HuH-7 (cell line): ENCODE measurements at places on chromosomes 16 and 17.

GRCh38 chr16:56610017-56610608 is 1.7 kb downstream of the MT2A start:
- no peak for DNase-seq

GRCh38 chr17:1413281-1413791 is 13.3 kb upstream of the YWHAE start:
- peak; percentile 39 for DNase-seq

DNA sequence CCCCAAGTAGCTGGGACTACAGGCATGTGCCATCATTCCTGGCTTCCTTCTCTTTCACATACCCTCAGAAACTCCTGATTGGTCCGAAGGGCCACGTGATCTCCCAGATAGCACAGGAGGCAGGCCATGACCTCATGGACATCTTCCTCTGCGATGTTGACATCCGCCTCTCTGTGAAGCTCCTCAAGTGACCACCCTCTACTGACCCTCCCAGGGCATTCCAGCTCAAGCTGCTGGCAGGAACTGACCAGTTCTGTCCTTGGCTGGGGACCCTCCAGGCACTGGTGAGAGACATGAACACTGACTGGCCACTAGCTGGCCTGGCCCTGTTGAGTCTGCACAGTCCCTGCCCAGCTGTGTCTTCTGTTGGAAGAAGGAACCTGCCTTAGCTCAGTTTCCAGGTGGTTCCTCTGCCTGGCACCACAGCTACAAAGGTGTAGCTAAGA is 5.6 kb downstream of the ERAL1 start:
- no peak for DNase-seq

- no peak for DNase-seq
Measured at GRCh38 chr16:87728026-87728425, 37.8 kb downstream of the KLHDC4 start.

GRCh38 chr16:78289844-78290277 is 190.4 kb downstream of the WWOX start:
- DNase-seq = peak; percentile 38

DNA sequence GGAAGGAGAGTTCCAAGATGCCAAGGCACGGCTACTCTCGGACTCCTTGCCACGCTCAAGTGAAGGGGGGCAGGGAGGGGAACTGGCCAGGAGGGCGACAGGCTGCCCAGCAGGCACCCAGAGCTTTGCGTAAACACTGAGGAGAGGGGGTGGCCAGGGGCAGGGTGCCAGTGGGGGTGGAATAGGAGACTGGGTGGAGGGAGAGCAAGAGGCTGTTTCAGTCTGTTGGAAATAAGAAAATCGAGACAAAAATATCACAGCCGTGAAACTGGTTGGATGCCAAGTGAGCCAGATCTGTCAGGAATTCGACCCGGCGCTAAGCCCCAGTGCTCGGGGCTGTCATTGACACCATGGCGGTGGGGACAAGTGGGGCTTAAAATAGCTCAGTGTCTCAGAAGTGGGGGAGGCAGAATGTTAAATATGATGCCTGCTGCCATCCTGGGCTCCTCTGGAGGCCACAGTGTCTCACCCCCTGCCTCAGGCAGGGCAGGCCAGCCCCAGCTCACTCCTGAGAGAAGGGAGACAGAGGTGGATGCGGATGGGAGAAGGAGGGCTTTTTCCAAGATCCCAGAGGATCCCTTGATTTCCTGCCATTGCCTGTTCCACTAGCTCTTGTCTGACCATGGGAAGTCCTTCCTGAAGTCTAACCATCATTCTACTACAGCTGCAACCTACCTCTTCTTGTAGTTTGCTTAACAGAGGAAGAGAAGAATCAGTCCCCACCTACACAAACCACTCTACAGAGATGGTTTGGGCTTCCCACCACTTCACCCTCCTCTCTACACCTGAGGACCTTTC is 9.5 kb downstream of the PNMT start:
- DNase-seq = no peak

- no peak for DNase-seq
Measured at GRCh38 chr17:19717411-19717908, 1.1 kb upstream of the SLC47A2 start.

DNA sequence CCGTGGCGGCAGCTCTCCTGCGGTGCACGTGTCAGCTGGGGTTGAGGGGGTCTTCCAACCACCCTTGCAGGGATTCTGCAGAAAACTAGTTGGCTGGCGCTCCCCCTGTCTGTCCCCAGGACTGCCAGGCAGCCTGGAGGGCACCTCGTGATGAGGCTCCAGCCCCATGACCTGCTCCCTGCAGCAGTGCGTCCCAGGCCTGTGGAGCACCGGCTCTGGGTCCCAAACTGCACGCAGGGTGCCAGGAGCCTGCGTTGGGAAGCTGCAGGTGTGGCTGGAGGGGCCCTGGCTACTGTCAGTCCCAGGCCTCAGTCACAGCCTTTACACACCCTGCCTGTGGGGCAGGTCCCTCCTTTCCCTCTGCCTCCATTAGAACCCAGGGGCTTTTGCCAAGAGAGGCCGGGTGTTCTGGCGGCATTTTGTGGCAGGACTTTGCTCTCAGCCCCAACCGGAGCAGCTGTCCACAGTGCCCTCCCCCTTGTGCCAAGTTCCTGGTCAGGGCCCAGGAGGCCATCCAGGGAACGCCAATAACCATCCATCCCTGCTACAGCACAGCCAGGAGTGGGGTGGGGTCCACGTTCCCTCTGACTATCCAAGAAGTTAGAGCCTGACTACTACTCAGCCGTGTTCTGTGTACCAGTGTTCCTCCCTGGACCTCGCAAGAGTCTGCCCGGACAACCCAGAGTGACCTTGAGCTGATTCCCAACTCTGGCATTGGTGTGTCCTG is 9.2 kb downstream of the CHMP6 start:
- DNase-seq = no peak

DNA sequence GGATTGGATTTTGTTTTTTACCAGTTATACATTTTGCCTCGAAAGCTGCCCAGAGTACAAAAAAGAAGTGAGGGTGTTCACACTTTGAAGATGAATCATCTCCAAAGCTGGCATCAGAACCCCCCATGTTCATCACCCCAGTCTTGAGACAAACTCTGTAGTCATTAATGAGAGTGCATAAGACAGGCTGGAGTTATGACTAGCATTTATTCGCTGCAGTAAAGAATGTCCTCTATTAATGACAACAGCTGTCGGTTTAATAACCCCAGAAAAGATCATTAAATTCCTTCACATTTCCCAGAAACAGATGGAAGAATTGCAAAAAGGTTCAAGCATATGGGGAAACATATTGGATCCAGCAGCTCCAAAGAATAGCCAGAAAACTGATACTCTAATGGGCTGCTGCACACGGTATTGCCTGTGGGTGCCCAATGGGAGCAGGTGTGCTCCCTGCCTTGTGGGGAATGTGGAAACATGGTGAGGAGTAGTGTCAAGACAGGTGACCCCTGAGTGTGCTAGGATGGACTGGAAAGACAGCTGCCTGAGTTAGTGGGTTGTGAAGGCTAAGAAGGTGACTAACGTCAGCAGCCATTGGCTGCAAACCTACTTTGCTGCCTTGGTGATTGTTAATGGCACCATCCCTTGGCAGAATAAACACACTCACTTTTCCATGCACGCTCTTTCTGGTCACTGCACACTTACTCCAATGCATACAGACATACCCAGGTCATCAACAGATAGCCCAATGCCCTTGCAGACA is 81.9 kb downstream of the AIPL1 start:
- no peak for DNase-seq

DNA sequence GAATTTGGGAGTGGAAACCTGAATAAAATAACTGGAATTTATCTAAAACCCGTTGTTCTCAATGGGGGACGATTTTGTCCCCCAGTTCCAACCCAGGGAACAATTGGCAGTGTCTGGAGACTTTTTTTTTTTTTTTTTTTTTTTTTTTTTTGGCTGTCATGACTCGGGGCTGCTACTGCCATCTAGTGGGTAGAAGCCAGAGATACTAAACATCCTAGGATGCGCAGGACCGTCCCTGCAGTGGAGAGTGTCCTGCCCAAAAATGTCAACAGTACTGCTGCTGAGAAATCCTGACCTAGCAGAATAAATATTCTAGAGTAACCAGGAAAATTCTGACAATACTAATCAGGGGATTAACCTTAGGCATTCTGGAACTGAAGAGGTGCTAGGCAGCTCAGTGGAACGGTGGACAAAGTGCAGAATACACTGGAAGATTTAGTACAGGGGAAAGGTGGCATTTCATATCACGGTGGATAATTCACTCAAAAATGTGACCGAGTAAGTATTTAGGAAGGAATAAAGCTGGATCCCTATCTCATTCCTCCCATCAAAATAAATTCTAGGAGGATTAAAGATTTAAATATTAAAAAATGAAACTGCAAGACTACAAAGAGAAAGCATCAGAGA is 107.6 kb downstream of the SPECC1 start:
- peak; percentile 27 for DNase-seq

GRCh38 chr16:30077656-30078055 is 1.9 kb downstream of the PPP4C start:
- DNase-seq = no peak

GRCh38 chr17:57312242-57312641 is 55.9 kb downstream of the MSI2 start:
- no peak for DNase-seq

DNA sequence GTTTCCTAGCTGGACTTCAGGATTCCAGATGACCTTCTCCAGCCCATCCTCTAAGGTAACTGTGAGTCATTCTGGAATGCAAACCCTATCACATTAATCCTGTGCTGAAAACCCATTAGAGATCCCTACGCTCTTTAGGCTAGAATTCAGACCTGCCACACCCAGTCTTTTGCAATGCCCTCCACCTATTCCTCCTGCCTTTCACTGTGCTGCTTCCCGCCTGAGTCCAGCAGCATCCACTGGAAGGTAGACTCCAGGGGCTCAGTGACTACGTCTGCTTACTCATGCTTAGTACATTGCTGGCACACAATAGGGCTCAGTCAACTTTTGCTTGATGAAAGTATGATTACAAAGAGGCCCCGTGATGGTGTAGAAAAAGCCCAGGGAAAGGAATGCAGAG is 121.1 kb downstream of the SPACA3 start:
- DNase-seq = no peak

DNA sequence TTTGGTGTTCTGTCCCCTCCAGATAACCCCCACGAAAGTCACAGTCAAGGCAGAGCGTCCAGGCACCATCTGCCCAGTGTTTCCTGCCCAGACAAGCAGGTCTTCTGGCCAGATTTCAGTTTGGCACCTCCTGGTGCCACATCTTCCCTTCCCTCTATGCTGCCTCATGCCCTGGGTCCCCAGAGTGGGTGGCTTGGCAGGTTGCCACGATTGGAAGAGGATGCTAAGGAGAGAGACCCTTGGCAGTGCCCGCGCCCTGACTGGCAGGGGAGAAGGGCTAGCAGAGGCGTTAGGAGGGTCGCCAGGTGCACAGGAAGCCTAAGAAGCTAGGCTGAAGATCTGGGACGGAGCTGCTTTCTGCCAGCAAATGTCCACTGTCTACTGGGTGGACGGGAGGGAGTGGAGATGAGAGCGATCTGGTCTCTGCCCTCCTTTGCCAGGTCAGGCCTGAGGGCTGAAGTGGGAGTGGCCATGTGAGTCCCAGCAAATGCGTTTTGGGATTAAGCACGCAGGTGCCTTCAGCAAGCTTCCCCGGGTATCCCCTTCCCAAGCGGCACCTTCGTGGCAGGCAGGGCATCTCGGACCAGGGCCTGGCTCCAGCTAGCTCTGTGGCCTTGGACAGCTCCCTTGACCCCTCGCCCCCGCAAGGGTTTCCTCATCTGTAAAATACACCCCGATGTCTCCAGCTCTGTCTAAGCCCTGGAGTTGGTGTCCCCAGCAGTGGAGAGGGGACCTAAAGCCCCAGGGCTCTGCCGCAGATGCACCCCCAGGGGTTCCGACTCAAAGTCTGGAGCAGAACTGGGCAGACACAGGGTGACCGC is 13.4 kb upstream of the CD300A start:
- no peak for DNase-seq

- DNase-seq = no peak
Measured at GRCh38 chr16:3223913-3224515, 10.9 kb downstream of the ZNF200 start.

DNA sequence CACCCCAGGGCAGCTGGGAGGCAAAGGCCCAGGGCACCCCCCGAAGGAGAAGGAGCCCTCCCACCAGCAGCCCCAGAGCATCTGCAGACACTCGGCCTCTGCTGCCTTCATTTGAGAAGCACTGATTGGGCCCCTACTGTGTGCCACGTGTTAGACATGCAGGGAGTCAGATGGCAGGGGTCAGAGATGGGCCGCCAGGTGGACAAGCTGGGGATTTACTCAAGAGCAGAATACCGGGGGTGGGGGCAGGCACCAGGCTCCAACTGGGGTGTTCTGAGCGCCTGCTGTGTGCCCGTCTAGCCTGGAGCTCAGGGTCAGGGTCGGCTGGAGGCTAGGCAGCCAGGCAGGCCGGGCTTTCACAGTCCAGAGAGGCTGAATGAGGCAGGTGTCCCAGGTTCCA is 18.7 kb downstream of the TPSG1 start:
- DNase-seq = no peak

- DNase-seq = no peak
Measured at GRCh38 chr17:62109924-62110323, 44.8 kb upstream of the MED13 start.

- no peak for DNase-seq
Measured at GRCh38 chr17:56598466-56598865, 5.0 kb downstream of the NOG start.

- DNase-seq = no peak
Measured at GRCh38 chr17:2406271-2406902, 5.5 kb upstream of the MNT start.

- no peak for DNase-seq
Measured at GRCh38 chr17:36506831-36507230, 20.4 kb downstream of the ZNHIT3 start.

GRCh38 chr16:7344830-7345780 is 12.5 kb downstream of the RBFOX1 start:
- no peak for DNase-seq

DNA sequence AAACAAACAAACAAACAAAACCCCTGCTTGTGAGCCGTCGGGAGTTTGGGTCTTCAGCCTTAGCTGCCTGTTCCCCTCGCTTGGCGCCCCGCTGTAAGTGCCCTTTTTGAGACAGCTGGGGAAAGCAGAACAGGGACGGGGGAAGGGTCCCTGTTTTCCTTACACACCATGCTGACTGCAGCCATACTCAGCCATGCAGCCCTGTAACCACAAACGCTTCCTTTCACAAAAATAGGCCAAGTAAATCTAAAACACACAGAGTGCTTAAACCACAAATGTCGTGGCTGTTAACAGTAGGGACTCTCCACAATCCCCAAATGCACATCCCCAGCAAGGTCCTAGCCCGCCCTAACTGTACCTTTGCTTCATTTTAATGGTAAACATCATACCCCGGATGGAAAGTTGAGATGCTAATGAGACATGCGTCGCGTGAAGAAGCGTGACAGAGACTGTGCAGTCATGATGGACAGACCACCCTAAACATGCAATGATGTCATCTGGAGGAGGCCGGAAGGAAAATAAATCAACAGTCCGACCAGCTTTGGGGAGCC is 129.9 kb downstream of the MGAT5B start:
- DNase-seq = no peak
